ENCODE measurements at places on chromosomes 1 and 21.

GRCh38 chr1:27357281-27358037 lies 9.3 kb downstream of the MAP3K6 start:
- peak; percentile 70 for DNase-seq

GRCh38 chr1:156639601-156640101 lies 2.3 kb upstream of the BCAN start:
- DNase-seq = no peak

DNA sequence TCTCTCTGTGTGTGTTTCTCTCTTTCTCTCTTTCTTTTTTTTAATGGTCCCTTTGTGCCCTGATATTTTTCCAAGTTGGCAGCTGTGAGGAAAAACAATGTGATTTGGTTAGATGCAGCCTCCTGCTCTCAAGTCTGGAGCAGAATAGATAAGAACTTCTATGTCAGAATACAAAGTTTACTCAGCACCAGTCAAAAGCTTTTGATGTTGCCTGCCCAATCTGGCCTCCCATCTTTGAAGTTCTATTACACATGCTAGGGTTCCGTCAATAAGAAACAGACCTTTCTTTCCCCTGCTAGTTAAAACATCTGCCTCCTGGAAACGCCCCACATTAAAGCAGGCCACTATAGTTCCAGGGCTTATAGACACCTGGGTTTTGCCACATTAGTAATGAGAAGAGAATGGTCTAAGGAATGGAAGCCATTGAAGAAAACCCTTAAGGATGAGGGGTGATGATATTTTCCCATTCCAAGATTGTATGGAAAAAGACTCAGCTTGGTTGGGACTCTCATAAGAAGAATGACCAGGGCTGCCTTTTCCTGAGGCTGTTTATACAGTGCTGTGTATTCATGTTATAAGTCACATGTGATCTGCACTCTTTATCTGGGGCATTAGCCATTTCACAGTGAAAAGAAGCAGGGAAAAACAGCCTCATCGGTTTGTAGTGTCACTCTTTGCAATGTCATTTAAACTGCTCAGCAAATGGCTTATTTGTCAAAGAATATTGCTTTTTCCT lies 414.7 kb upstream of the PROX1 start:
- DNase-seq = no peak

- no peak for DNase-seq
These were observed 62.1 kb upstream of the PDE9A start for GRCh38 chr21:42591170-42591869.

- no peak for DNase-seq
These were observed 25.8 kb upstream of the LPAR3 start for GRCh38 chr1:84918726-84919336.

GRCh38 chr1:40706626-40707025 lies 15.1 kb downstream of the NFYC start:
- DNase-seq = no peak

GRCh38 chr1:88191917-88192316 lies 492.2 kb upstream of the PKN2 start:
- peak; percentile 3 for DNase-seq

DNA sequence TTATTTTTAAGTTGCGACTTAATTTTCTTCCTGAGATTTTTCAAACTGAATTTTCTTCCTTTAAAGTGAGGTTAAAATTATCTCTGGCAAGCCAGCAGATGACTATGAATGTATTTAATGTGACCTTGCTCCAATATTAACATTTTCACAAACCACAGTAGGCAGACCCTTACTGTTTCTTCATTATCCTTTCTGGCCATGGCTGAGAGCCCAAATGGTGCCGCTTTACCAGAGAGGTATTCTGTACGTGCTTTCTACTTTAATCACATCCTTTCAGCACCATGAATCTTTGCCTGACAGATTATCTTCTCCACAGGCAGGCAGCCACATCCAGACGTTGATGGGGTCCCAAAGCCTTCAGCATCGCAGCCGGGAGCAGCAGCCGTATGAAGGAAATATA lies 129.6 kb downstream of the LRRC40 start:
- no peak for DNase-seq

GRCh38 chr1:156510709-156511108 lies 10.1 kb upstream of the MEF2D start:
- DNase-seq = no peak

GRCh38 chr1:16075337-16076030 lies 2.0 kb upstream of the FAM131C start:
- DNase-seq = no peak

DNA sequence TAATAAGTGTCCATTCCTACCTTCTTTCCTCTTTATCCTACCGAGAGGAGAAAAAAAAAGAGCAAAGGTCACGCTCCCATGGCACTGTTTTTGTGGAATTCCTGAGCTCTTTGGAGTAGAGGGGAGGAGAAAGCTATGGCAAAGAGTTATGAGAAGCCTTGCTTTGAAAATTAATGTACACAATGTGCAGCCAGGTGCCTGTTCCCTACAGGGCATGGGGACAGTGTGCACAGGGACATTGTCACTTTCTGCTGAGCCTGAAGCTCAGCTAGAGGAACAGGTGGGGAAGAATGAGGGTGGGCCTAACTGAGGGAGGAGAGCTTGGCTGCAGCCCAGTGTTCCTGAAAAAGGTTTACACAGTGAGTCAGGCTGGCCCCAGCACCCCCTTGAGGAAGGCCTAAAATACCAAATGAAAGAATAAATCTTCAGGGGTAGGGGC lies 66.1 kb downstream of the PLXNA2 start:
- no peak for DNase-seq

- peak; percentile 88 for DNase-seq
These were observed 137.8 kb downstream of the PTPRC start for GRCh38 chr1:198776602-198777029.
